ENCODE measurements at places on chromosomes 6 and 20.

GRCh38 chr6:121857551-121857950 lies 422.1 kb downstream of the GJA1 start:
- no peak for DNase-seq

DNA sequence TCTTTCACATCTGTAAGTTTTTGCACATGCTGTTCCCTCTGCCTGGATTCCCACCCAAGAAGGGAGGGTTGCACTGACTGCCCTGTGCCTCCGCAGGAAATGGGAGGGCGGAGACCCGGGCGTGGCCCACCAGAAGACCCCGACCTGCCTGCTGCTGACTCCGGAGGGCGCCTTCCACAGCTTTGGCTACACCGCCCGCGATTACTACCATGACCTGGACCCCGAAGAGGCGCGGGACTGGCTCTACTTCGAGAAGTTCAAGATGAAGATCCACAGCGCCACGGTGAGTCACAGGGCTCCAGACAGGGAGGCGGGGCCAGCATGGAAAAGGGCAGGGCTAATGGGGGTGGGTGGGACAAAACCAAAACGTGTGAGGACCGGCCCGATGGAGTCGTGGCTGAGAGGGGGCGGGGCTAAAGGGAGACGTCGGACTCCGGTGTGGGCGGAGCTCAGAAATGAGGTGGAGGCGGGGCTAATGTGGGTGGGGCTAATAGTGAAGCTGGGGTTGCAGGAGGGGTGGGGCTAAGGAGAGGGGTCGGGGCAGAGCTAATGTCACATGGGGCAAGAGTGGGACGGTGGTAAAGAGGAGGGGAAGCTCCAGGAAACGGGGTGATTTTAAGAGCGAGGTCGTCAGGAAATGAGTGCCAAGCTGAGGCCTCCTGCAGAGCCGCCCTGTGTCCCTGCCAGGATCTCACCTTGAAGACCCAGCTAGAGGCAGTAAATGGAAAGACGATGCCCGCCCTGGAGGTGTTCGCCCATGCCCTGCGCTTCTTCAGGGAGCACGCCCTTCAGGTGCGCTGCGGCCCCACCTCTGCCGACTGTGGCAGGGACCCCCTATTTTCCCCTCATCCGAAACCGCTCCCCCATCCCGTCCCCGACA lies 12.6 kb downstream of the HSPA12B start:
- peak; percentile 71 for DNase-seq

DNA sequence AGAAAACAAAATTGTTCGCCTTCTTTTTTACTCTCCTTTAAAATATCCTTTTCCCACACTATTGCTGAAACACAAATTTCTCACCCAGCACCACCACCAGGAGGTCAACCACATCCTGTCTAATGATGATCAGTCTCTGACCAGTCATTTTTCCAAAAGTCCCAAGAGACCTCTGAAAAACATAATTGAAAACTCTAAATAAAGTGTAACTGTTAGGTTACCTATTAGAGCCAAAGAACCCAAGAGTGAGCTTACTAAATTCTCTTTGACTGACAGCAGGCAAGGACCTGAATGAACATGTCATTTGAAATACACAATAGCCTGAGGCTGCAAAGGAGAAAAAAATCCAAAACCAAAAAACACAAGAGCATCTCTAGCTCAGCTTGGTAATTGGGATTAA lies 735.4 kb downstream of the CBLN4 start:
- DNase-seq: no peak

DNA sequence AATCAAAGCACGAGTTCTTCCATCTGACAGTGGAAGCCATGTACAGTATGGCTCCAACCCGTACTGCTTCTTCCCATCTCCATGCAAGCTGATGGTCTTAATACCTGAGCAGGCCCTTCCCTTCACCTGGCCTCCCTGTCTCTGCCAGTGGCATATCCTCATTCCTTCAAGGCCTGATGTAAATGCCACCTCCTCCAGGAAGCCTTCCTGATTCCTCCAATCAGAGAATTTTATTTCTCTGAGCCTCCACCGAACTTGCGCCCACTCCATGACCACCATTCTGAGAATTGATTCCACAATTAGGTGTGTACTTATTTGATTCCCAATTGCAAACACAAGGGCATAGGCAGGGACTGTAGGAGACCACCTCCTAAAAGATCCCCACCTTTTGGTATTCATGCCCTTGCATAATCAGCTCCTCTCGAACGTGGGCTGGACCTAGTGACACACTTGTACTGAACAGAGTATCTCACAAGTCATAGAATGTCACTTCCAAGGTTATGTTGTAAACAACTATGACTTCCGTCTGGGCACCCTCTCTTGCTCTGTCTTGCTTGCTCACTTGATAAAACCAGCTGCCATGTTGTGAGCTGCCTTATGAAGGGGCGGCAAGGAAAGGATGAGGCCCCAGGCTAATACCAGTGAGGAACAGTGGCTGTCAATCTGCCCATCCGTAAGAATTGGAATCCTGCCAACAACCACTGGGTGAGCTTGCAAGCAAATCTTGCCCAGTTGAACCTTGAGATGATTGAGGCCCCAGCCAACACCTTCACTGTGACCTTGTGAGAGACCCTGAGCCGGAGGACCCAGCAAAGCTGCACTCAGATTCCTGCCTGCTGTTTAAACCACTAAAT lies 38.8 kb downstream of the CPNE5 start:
- no peak for DNase-seq
